ENCODE measurements at places on chromosomes 2 and 18.

GRCh38 chr2:152613235-152613634, 104.0 kb downstream of the PRPF40A start:
- no peak for DNase-seq

DNA sequence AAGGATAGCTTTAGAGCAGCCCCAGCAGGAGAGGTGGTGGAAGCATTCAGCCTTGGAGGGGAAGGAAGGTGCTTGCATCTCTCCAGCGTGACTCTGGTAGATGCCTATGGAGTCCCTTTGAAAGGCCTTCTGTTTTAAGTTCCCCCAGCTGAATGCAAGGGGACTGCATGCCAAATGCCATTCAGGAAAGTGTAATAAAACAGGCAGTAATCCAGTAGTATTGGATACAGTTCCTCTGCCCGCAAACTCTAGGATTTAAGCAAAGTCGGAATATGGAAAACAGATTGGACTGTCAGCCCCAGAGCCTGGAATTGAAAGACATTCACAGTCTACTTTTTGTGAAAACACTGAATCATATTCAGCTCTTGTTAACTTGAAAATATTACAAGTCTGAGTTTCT, 125.2 kb upstream of the GAREM1 start:
- no peak for DNase-seq

DNA sequence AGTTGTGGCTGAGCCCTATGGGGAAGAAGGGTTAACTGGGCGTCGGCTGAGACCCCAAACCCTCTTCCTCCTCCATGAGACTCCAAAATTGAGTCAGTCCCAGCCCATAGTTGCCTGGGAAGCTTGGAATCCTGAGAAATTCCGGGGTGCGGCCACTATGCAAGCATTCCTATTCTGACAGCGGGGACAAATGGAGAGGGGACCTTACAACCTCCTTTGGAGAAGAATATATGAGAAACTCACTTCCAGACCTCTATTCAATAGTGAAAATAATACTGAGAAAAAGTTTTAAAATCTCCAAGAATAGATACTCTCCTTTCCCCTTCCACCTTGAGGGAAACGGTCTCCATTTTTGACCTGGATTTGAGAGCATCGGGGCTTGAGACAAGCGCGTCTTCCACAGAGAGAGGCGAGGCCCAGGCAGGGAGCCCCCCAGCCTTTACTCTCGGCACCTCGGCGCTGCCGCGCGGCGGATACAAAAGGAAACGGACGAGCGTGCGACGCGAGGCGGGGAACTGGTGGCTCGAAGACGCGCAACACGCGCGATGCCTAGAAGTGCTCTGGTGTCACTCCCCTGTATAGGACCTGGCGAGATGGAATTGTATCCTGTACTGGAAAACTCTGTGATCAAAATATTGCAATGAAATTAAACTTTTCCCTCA, 11.1 kb downstream of the NR4A2 start:
- no peak for DNase-seq

DNA sequence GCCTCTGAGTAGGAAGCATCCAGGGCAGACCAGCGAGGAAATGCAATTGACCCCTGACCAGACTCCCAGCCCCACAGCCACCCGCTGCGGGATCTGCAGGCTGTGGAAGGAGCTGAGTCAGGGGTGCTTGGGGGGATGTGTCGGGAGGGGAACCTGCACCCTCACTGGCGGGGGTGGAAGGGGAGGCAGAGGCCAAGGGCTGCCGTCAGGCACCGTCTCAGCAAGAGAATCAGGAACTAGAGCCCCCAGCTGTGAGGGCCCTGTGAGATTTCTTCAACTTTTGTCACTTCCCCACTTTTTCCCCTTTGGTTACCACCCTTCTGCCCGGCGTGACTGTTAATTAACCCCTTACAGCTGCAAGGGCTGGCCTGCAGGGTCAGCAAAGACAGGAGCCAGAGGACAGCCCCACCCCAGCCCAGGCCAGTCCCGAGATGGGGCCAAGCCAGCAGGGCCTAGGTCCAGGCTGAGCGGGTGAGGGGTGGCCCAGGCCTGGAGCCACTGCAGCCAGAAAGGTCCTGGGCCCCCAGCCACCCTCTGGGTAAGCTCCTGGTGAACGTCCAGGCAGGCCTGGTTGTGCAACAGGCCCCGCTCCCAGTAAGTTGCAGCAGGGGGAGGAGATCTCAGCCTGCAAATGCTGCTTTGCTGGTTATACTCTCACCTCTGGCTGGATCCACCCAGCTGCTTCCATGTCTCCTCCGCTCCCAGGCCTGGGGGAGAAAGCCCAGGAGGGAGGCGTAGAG, 147.0 kb upstream of the ID2 start:
- DNase-seq, result no peak

DNA sequence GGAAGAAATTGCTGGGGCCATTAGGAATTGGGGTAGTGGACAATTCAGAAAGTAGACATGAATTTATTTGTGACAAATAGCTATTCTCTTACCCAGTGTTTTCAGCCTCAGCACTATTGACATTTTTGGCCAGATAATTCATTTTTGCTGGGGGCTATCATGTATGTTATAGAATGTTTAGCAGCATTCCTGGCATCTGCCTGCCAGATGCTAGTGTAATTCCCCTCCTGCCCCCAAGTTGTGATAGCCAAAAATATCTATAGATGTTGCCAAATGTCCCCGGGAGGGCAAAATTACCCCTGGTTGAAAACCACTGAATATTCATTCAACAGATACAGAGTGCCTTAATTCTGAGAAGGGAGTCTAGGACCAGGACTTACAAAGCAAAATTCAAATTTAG, 183.6 kb downstream of the BABAM2 start:
- DNase-seq, result no peak

DNA sequence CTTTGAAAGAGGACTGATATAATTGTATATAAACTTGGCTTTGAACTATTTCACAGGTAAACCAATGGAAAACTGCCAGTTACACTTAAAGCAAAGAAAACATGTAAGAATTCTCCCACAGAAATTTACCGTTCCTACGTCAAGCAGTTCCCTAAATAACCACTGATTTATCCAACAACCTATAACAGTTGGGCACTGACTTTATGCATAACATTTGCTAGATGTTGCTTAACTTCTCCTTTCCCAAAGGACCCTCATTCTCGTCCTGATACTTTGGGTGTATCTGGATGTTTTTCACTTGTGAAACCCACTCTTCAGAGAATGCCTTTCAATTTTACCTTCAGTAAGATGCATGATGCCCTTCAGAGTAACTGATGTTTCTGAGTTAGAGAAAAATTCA, 43.8 kb downstream of the STAT1 start:
- no peak for DNase-seq

GRCh38 chr2:30915486-30915885, 108.2 kb upstream of the CAPN13 start:
- DNase-seq, result no peak

GRCh38 chr18:62834715-62835114, 119.4 kb downstream of the PHLPP1 start:
- no peak for DNase-seq

- no peak for DNase-seq
Observed at GRCh38 chr2:175152242-175152641, 15.8 kb downstream of the ATF2 start.

DNA sequence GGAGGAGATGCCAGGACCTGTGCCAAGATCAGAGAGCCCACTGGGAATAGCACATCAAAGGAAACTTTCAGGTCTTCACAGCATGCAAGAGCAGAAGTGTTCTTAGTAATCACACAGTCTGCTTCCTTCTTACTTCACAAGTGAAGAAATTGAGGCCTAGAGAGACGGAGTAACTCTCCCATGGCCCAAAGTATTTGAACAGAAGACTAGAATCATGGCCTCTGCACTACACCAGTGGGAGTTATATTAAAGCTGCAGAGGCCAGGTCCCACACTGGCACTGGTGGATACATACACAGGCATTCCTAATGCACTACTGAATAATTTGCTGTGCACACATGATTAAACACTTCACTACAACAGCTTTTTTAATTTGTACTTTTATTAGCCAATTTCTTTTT, 107.6 kb upstream of the RMP24 start:
- DNase-seq, result no peak

GRCh38 chr2:11865378-11865777, 118.9 kb downstream of the LPIN1 start:
- DNase-seq, result no peak

DNA sequence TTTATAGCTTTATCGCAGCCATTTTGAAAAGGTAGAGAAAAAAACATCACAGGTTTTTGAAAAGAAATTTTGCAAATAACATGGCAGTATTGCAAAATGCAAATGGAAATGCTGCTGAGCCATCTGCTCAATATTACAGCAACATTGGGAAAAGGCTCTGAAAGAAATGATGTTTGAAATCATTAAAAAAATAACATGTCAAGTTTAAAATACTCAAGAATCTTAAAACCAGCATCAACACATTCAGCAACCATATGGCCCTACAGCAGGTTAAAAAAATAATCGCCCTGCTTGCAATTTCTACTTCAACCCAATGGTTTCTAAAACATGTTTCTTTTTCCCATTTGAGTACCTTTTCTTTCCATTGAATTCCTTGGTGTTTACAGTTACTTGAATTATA, 289.4 kb downstream of the AFF3 start:
- no peak for DNase-seq

- DNase-seq, result no peak
Observed at GRCh38 chr2:172735582-172736423, at the start of gene RAPGEF4. RAPGEF4 (plus strand) TSS chr2:172735845; CDS start chr2:172735984, 139 bp downstream.

- DNase-seq, result no peak
Observed at GRCh38 chr2:177398290-177398683, 5.7 kb downstream of the AGPS start.

- DNase-seq, result no peak
Observed at GRCh38 chr2:60528281-60529020, 25.0 kb downstream of the BCL11A start.

- no peak for DNase-seq
Observed at GRCh38 chr18:57352271-57352701, at the start of gene ST8SIA3. ST8SIA3 (plus strand) TSS chr18:57352557; CDS start chr18:57352847, 290 bp downstream.

- peak; percentile 32 for DNase-seq
Observed at GRCh38 chr2:12430407-12431133, 286.2 kb upstream of the TRIB2 start.

DNA sequence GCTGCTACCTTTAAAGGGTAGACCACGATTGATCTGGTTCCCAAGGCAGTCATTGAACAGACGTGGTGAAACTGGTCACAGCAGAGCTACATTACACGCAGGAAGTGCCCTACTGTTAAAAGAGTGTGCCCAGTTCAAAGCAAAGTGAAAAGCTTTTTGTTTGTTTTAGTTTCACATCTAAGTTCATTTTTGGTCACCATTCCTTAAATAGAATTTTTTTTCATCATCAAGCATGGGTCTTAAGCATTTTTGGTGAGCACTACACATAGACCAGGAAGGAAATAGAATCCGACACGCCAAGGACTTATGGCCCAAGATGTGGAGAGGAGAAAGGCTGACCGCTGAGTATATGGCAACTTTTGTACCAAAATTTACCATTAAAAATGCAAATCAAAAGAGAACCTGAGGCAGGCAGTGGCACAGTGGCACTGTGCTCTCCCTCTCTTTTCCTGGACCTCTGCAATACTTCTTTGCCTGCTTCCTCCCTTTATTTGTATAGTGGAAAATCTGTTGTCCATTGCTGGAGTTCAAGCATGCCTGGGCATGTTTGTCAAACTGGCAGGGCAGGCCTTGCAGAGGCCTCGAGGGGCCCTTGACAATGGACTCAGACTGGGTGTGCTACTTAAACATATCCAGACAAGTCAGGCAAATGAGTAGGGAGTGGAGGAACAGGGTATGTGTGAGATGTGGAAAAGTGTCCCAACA, 42.6 kb upstream of the HNRNPA3 start:
- no peak for DNase-seq

DNA sequence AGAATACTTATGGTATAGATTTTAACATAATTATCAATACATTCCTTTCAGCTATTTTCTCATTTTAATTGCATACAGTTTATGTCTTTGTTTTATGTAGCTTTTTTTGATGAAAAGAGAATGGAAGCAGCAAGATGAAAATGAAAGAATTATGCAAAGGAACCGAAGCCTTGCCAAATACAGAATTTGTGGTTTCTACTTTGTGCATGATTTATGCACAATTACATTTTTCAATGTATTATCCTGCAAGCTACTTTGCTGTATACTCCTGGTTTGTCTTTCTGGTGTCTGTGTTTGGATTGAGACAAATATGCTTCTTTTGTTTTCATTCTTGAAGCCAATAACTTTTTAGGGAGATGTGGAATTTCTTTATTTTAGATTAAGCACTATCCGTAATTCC, 1642.6 kb upstream of the CELF4 start:
- no peak for DNase-seq

GRCh38 chr2:183348492-183348891, 224.2 kb downstream of the NUP35 start:
- DNase-seq, result no peak

DNA sequence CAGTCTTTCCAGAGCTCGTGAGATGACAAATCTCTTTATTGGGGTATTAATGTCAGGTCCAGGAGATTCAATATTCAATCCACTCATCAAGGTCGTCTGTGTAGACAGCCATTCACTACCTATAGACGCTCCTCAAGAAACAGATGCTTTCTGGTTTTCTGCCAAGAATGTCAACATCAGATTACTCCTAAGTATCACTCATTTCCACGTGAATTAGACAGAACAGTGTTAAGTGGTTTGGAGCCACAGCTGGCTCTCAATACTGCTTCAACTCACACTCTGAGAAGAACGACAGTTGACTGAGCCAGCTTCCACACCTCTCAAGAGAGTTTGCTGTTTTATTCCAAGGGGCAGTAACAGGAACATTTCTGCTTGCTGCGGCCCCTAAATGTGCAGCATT, 113.5 kb upstream of the NEDD4L start:
- DNase-seq, result no peak

- DNase-seq, result no peak
Observed at GRCh38 chr2:148110184-148110583, 89.3 kb downstream of the MBD5 start.

DNA sequence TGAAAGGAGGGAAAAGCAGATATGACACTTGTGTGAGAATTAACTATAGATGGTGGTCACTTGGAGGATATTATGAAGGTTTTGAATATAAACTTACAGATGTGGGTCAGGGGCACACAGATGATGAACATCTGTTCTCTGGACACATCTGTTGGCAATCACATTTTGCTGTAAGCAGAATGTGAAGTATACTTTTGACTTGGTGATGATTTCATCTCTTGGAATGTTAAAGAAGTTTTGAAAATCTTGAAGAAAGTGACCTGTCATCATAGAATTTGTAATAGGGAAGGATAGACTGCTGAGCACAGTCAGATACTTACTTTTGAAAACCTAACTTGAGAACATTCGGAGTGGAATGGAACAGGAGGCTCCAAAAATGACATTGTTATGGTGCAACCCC, 40.2 kb downstream of the PIKFYVE start:
- DNase-seq, result no peak

GRCh38 chr2:60811491-60812375, 55.7 kb downstream of the PAPOLG start:
- DNase-seq, result no peak

DNA sequence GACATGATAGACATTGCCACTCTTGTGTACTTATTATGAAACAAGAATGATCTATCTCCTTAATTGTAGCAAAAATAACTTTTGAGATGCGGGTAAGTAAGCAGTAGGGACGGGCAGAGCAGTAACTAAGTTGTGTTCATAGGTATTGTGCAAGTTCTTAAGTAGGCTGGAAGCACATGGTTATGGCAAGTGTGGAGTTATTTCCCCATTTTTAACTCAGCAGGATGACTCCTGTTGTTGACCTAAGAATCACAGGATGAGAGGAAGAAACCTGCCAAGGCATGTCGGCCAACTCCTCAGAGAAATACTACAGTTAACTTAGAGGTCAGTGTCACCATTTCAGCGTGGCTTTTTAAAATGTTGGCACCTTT, 51.1 kb upstream of the FN1 start:
- DNase-seq, result no peak

GRCh38 chr2:61151436-61151835, 10.6 kb upstream of the C2orf74 start:
- no peak for DNase-seq

Data from stimulated activated CD4-positive, alpha-beta T cell treated with anti-CD3 and anti-CD28 coated beads, TNF-alpha, amount 100 ng/mL, for 24 hours (primary cell).